Urothelium cell line (cell line): ENCODE measurements at places on chromosomes 5 and 9.

DNA sequence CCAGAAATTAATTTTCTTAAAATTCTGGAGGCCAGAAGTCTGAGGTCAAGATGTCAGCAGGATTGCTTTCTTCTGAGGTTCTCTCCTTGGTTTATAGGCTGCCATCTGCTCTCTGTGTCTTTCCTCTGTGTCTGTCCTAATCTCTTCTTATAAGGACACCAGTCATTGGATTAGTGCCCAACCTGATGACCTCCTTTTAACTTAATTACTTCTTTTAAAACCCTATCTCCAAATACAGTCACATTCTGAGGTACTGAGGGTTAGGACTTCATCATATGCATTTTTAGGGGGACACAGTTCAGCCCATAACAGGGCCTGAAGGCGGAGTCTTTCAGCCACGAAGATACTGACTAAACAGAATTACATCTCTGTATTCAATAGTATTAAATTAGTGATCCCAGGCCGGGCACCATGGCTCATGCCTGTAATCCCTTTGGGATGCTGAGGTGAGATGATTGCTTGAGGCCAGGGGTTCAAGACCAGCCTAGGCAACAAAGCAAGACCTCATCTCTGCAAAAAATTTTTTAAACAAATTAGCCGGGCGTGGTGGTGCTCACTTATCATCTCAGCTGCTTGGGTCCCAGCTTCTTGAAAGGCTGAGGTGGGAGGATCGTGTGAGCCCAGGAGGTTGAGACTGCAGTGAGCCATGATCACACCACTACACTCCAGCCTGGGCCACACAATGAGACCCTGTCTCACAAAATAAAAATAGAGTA, 5.9 kb upstream of the RPS6 start:
- DNase-seq = no peak

DNA sequence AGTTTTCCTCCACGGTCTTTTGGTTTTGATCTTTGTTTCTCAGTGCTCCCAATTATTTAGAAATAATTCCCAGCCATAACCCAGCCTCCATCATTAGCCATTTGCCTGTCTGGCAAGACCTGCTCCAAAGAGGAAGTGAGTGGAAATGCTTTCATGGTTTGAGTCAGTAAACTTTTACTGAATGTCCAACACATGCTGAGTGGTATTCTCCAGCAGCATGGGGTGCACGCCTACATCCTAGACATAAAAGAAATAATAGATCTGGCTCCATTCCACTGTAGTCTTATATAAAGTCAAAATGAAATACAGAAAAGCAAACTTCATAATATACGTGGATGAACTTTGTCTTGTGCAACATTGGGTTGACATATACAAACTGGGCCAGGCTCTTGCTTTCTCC, 757.2 kb downstream of the TLE1 start:
- no peak for DNase-seq

- DNase-seq = peak; percentile 43
Measured at GRCh38 chr9:101465326-101465915, 29.8 kb upstream of the ALDOB start.

DNA sequence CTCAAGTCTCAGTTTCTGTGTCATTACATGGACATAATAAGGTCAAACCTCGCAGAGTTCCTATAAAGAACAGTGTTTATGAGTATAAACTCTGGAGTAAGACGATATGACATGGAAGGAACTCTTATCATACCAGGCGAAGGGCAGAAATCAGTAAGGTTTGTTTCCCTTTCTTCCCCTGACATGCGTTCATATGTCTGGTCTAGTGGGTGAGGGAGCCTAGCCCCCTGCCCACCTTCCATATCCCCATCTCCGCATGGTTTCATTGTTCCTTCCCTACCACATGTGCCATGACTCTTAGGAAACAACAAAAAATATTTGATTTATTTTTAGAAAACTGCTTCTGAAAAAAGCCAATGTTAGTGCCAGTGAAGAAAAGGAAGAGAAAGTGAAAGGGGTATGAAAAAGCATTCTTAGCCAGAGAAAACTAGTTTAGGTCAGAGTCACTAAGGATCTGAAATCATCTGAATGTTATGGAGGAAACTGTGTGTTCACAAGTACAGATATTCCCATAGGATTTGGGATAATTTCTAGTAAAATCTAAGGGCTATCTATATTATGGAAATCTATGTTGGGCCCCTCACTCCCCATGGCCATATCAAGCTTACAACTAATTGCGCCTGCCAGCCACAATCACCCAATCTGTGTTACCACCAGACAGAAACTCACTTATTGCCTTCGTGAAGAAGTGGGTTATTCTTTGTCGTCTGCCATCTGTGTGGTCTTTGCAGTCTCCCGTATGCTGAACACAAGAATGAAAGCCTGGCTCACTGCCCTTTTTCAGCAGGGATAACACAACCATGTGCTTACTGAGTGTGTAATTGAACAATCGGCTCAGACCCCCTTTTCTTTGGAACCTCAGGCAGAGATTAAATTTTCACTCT, 19.9 kb upstream of the HMHB1 start:
- DNase-seq = no peak

- peak; percentile 85 for DNase-seq
Measured at GRCh38 chr5:151612689-151613427, 21.7 kb upstream of the FAT2 start.

DNA sequence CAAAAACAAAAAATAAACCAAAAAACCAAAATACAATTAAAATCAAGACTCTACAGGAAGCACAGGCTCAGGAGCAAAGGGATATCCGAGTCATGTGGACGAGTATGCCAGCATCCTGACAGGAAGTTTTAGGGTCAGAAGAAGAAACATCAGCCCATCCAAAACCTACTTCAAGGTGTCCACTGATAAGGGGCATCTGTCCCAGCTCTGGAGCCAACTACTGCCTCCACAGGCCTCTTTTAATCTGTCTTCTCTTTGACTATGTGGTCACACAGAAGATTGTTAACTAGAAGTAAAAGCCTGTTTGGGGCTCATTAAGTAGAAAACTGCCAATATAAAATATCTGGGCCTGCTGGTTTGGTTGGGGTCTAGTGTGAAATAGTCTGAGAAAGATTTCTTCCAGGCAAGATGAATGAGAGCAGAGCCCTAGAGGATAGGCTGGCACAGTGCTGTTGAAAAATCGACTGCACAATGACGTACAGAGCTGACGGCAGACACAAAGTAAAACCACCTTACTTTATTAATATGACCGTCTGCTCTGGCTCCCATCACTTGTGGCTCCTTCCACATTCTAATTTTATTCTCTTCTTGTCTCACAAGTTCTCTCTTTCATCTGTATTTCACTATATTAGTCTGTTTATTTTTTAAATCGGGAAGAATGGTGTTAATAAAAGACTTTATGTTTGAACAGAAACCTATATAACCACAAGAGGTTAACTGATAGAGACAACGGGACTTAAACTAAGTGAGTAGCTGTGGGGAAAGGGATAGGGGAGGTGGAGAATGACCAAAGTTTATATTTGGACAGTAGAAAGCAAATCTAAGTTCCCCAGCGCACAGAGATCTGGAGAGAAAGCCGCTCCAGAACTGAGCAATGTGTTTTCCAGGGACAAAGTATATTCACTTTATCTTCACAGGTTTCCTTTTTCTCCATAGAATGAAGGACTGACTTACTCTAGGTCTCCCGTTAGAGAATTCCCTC, 22.9 kb upstream of the MSH3 start:
- DNase-seq = no peak

DNA sequence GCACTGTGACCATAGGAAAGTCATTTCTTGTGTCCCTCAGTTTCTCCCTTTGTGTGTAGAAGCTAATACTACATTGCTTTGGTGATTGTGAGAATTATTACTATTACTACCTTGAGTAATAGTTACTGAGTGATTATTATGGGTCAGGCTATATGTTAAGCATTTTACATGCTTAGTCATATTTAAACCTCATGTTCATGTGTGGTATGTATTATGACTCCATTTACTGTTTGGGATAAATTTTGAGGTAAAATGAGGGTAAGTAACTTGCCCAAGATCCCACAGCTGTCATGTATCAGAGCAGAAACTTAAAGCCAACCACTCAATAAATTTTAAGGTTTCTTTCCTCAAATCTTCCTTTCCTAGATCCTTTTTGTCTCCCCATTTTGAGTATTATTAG, 28.3 kb downstream of the SLF1 start:
- no peak for DNase-seq

- no peak for DNase-seq
Measured at GRCh38 chr9:34642679-34643078, 3.8 kb upstream of the GALT start.

- DNase-seq = no peak
Measured at GRCh38 chr5:76450054-76450453, 47.0 kb downstream of the IQGAP2 start.

DNA sequence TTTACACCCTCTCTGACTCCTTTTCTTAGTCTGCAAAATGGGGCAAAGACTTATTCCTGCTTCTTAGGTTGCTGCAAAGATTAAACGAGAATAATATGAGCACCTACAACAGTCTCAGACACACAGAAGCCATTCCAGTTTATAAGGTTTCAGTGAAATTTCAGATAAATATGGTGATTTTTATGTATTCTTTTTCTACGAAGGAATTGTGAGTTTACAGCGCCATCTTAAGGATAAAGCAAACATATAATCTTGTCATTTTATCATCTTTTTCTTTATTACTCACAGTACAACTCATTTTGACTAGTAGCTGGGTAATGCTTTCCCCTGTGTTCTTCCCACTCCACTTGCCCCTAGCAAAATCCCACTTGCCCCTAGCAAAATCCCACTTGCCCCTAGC, 29.2 kb upstream of the SMC5 start:
- no peak for DNase-seq

GRCh38 chr5:138353560-138354080, 1.1 kb downstream of the KDM3B start:
- DNase-seq = no peak

DNA sequence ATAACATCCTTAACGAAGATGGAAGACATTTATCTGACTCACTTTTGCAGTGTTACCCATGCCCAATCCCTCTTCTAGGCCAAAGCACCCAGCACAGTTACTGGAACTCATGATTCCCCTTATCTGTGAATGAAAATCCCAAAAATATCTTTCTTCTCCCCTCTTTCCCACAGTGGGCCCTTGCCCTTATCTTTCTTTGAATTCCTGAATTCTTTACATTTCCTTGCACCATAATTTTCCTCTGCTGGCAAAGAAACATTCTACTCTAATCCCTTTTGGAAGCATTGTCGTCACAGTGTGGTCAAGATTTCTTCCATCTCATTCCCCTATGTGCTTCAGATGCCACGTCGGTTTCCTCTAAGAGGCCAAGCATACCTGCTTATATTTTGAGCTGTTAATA, 135.9 kb upstream of the LIFR start:
- no peak for DNase-seq

- no peak for DNase-seq
Measured at GRCh38 chr5:159944056-159944600, 27.8 kb downstream of the ADRA1B start.

DNA sequence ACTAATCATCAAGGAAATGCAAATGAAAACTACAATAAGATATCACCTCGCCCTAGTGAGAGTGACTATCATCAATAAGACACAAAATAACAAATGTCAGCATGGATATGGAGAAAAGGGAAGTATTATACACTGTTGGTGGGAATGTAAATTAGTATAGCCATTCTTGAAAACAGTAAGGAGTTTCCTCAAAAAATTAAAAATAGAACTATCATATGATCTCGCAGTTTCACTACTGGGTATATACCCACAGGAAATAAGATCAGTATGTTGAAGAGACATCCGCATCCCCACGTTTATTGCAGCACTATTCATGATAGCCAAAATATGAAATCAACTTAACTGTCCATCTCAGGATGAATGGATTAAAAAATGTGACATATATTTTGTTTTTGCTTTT, 31.6 kb upstream of the STK32A start:
- DNase-seq = no peak

DNA sequence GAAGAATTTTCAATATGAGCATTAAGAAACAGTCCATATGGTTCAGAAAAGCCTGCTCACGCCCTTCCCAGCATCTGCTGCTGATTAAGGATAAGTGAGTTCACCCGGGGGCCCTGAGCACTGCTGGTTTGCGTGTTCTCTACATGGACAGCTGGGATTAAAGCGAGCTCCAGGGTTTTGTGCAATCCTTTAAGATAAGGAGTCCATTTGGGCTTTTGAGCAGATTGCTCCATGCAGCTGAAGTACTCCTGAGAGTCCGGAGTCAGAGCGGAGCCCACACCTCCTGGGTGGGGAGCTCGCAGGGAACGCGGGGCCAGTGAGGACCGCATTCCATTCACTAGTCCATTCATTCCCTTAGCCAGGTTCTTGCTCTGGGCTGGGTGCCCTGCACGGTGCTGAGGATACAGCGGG, 149.3 kb upstream of the COL5A1 start:
- DNase-seq = no peak

GRCh38 chr5:116237917-116238500, 153.2 kb downstream of the COMMD10 start:
- DNase-seq = no peak

DNA sequence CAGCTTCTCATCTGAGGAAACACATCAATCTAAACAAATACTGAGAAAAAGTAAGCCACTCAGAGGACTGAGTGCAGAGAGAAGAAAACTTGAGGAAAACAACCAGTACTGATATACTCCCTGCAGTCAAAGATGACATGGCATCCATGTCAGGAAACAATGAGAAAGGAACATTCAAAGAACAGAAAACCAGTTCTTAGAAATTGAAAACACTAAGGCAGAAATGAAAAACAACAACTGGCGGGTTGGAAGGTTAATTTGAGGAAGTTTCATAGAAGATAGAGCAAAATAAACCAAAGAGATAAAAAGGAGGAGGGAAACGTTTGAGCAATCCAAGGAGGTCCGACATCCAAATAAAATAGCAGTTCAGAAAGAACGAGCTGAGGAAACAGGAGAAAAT, 475.2 kb downstream of the HINT1 start:
- no peak for DNase-seq

GRCh38 chr9:73151653-73152542, at the start of gene ANXA1:
TSS of gene ANXA1 (plus strand) at chr9:73151865. CDS start at chr9:73158536, 6,671 bp downstream.
- peak; percentile 44 for DNase-seq

- DNase-seq = no peak
Measured at GRCh38 chr9:113957351-113957750, 81.2 kb downstream of the ZNF618 start.

- no peak for DNase-seq
Measured at GRCh38 chr9:28121366-28121765, 548.1 kb upstream of the C9orf72 start.

- DNase-seq = no peak
Measured at GRCh38 chr9:16414451-16414850, 456.0 kb downstream of the BNC2 start.

GRCh38 chr9:76137931-76138330, 247.5 kb downstream of the PCSK5 start:
- no peak for DNase-seq

GRCh38 chr5:7869474-7870136, 657 bp downstream of the MTRR start:
- DNase-seq = peak; percentile 41

DNA sequence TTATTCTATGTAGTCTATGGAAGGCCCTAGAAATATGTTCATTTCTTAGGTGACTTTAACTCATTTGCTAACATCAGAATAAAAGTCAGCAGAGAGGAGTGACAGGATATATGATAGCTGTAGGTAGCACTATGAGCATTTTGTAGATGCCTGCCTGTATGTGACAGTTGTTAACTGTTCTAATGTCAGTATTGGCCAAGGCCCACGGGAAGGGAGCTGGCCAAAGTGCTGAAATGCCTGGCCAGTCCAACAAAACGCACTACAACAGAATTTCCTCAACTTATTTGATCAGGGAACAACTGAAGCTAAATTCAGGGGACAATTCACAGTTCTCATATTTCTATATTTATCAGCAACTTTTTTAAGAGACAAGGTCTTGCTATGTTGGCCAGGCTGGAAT, 20.8 kb downstream of the SV2C start:
- DNase-seq = peak; percentile 41
